ENCODE measurements at places on chromosomes 13 and 19. TPM values are rescaled to one million over a fixed set of nuclear protein-coding genes. Genes with fewer than 3 reads are reported as not detected.

KCNN1 gene
- 3.9 TPM for polyA plus RNA-seq

ZNF865 gene
- 6.1 TPM for polyA plus RNA-seq

KLK1 gene
- polyA plus RNA-seq, result 1.8 TPM

ALKBH6 gene
- polyA plus RNA-seq, result 13.7 TPM

ERICH4 gene
- polyA plus RNA-seq, result 6.3 TPM

NLRP12 gene
- polyA plus RNA-seq, result 0.25 TPM

SIGLEC5 gene
- 0.51 TPM for polyA plus RNA-seq

TEX101 gene
- not detected for polyA plus RNA-seq

PNMA8A gene
- polyA plus RNA-seq, result 57.2 TPM

PIK3R2 gene
- 26.7 TPM for polyA plus RNA-seq

SYNE4 gene
- polyA plus RNA-seq, result 10.1 TPM

PPP1R37 gene
- polyA plus RNA-seq, result 25.0 TPM

TPTE2 gene
- 0.23 TPM for polyA plus RNA-seq

WASF3 gene
- polyA plus RNA-seq, result 53.2 TPM

SHISA7 gene
- polyA plus RNA-seq, result 0.13 TPM

DAND5 gene
- not detected for polyA plus RNA-seq

NLRP5 gene
- polyA plus RNA-seq, result not detected

FSD1 gene
- polyA plus RNA-seq, result 4.3 TPM

TYROBP gene
- 10.3 TPM for polyA plus RNA-seq

PSPN gene
- polyA plus RNA-seq, result 2.6 TPM

SIGLEC9 gene
- 1.3 TPM for polyA plus RNA-seq

GFY gene
- not detected for polyA plus RNA-seq

CGB5 gene
- not detected for polyA plus RNA-seq

GPR12 gene
- polyA plus RNA-seq, result not detected

IGSF23 gene
- polyA plus RNA-seq, result 1.3 TPM

SHISA2 gene
- polyA plus RNA-seq, result 68.9 TPM

ADGRL1 gene
- 32.3 TPM for polyA plus RNA-seq

SIAH3 gene
- 0.85 TPM for polyA plus RNA-seq

POU2F2 gene
- polyA plus RNA-seq, result 1.1 TPM

ZNF71 gene
- polyA plus RNA-seq, result 9.2 TPM

SIGLEC7 gene
- 0.42 TPM for polyA plus RNA-seq

LGALS7B gene
- 1.4 TPM for polyA plus RNA-seq
